CD8-positive, alpha-beta memory T cell (primary cell): ENCODE measurements at places on chromosomes 11 and 22. TPM values are rescaled to one million over a fixed set of nuclear protein-coding genes. Genes with fewer than 3 reads are reported as not detected.

The MPZL2 gene
- 5.5 TPM for total RNA-seq

- DNase-seq: no peak
These were observed 9.4 kb downstream of the CCDC188 start for GRCh38 chr22:20141186-20142077.

DNA sequence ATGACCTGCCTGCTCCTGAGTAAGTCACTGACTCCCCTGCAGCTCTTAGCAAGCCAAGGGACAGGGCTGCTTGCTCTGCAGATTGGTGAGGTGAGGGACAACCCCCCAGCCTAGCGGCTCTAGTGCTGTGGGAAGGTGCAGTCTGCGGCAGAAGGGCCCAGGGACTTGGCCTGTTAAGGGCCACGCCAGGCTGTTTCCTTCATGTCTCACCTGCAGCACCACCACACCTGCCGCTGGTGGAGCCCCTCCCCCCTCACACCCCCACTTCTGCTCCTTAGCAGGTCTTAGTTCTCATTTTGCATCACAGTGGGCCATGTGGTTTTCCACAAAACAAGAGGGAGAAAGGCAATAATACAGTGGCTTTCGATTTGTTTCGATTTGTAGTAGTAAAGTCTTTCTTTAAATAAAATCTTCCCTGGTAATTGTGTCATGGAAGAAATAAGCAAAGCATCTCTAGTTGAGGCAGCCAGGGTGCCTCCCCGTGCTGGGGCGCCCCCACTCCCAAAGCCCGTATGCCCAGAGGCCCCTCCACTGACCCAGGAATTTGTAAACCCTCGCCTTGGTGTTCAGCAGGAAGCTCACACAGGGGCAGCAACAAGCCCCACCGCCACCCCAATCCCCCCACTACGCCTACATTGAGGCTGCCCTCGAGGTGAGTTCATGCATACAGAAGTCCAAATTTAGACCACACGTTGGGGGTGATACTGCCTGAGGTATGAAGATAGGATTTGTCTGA lies 86.5 kb upstream of the CLDN5 start:
- DNase-seq: no peak

The DRD4 gene
- 0.31 TPM for total RNA-seq

The IL18BP gene
- 8.5 TPM for total RNA-seq

- DNase-seq: no peak
These were observed 234.9 kb upstream of the POU2AF2 start for GRCh38 chr11:111010391-111011274.

The KCNJ1 gene
- not detected for total RNA-seq

The CRYAB gene
- total RNA-seq: not detected

DNA sequence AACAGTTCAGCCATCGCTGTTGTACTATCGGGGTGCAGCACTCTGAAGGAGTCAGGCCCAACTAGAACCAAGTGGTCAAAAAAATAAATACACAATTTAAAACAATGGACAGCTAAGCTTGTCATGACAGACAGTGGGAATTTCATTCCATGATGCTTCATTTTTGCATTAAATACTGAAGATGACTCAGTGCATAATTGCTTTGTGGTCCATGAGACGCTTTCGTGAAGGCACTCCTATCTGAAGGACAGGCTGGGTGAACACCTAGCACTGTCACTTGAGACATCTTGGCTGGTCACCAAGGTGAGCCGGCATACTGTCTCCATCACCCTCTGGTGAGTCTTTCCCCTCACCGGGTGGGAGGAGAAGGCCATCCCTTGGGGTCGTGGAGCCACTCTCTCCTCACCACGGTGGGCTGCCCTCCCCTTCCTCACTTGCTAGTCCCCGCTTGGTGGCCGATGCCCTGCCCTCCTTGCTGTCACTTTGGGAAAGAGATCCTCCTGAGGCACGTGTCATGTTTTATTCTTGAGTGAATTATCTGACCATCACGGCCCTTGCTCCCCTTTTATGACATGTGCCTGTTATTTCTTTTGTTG lies 4.9 kb upstream of the TESMIN start:
- DNase-seq: no peak

The OR5T2 gene
- total RNA-seq: not detected

GRCh38 chr11:10414181-10414580 lies 40.9 kb upstream of the AMPD3 start:
- no peak for DNase-seq

GRCh38 chr11:2781408-2782274 lies 81.8 kb upstream of the KCNQ1OT1 start:
- DNase-seq: no peak

DNA sequence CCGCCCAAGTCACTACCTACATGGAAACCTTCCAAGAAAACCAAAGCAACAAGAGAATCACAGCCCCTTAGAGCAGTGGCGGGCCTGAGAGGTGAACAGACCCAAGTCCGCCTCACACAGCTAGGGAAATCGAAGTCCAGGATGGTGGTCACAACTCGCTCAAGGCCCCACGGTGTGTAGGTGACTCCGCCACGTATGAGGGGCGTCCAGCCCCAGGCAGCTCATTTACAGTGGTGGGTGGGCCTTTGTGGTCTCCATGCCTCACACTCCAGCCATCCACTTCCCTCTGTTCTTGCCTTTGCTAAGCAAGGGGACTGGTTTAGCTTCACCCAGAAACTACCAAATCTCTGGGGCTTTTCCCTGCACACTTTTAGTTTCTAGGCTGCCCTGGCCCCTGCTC lies 9.7 kb upstream of the TCF20 start:
- DNase-seq: no peak

The C1QTNF4 gene
- not detected for total RNA-seq
